ENCODE measurements at places on chromosomes 13 and 19.

GRCh38 chr19:56507446-56508289, at the start of gene ZNF471:
ZNF471 (plus strand) TSS chr19:56507855; CDS start chr19:56511572, 3,717 bp downstream.
- DNase-seq: peak; percentile 97

DNA sequence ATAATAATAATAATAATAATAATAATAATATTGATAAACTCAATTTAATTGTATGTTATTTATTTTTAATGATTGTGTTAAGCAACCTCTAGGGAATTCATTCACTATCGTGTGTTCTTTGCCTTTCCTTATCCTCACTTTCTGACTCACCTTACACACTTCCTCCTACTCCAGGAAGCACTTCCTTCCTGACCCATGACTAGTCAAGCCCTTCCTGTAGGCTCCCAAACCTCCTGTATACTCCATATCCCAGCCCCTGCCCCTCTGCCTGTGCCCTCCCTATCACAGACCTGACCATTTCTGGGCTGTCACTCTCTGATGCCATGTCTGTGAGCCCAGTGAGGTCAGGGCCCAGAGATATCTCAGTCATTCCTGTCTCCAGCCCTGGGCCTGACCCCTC, 7.6 kb downstream of the LGALS4 start:
- no peak for DNase-seq

DNA sequence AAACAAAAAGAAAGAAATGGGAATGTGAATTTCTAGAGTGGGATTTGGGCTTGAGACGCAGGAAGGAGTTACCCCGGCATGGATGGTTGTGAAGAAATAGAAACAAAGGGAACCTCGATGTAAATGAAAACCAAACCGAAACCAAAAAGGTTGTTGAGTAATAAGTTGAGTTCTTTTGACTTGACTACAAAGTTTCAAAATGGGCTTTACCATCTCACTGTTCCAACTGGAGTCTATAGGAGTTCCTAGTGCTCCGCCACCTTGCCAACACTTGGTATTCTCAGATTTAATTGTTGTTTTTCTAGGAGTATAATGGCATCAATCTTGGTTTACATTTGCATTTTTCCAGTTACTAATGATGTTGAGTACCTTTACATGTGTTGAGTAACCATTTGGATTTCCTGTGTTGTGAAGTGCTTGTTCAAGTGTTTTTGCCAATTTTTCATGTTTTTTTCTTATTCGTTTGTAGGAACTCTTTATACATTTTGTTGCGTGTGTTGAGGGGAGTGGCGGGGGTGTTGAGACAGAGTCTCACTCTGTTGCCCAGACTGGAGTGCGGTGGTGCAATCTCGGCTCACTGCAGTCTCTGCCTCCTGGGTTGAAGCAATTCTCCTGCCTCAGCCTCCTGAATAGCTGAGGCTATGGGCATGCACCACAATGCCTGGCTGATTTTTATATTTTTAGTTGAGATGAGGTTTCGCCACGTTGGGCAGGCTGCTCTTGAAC, 9.2 kb downstream of the UBE2S start:
- DNase-seq: no peak

DNA sequence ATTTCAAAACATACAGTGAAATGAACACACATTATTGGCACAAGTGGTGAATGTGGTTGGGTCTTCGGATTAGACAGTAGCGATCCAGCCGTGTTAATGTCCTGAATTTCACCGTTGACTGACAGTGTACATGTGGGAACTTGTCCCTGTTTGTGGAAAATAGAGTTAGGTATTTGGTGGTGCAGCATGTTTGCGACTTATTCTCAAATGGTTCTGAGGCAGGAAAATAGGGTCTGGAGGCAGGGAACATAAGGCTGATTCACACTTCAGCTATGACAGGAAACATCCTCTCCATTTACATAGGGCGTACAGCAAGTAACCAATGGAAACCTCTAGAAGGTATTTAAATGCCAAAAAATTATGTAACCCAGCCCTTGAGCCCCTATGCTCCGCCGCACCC, 4.2 kb downstream of the LGALS7B start:
- DNase-seq: peak; percentile 74

DNA sequence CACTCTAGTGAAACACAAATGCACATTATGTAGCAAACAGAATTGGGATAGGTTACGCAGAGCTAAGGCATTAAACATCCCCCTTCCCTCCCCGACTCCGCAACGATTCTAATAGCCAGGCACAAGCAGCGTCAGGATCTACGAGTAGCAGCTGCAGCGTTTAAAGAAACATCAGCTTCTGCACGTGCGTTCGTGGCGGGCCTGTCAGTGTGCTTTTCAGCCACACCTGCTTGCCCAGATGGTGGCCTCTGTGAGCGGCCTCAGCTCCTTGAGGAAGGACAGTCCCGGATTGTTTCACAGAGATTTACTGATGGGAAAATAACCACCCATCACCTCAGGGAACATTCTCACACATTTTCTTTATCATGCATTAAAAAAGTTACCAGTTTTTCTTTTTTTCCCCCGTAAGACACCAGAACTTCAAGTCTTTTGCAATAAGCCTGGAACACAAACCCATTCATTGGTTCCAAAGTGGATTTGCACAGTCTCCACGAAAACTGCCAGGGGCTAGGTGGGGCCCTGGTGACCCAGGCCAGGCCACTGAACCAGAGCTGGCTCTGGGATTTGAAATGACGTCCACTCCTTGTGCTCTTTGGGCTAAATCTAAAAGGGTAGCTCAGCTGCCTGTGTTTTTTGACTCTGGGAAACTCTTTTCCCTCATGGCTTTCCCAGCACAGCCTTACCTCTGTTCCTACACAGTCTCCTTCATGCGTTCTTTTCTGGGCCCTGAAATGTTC, 325.5 kb downstream of the KCNRG start:
- no peak for DNase-seq

- DNase-seq: no peak
Measured at GRCh38 chr19:35256566-35256965, 7.8 kb downstream of the LSR start.

DNA sequence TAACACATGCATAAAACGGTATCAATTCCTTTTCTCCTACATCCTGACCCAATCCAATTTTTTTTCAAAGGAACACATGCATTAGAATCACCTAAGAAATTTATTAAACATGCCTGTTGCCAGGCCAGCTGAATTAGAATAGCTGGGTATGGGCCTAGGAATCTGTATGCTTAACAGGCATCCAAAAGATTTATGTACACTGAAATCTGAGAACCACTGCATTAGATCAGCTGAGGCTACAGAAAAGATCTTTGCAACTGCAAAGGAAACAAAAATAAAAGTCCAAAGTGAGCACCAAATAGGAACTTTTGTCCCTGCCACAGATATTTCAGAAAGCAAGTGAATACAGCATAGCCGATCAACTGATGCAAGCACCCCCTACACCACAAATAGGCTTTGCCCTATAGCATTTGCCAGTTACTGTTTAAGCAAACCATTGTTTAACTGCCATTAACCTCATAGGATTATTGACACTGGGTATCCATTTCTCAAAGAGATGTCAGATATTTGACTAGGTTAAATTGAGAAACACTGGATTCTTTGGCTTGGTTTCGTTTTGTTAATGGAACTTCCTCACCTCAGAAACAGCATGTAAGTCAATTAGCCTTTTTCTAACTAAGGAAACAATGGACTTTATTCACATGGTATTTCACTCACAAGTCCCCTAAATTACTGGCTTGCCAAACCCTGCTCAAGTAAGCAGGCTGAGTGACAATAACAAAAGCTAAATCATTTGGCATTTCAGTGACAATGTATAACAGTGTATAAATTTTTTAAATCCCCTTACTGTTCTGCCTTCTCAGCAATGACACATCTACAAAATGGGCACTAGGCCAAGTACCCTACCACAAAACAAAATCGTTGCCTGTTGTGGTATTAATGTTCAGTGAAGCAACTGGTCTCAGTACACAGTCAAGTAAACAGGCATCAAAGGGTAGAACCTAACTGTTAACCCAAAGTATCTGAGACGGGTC, 67.8 kb downstream of the SUCLA2 start:
- DNase-seq: peak; percentile 25

DNA sequence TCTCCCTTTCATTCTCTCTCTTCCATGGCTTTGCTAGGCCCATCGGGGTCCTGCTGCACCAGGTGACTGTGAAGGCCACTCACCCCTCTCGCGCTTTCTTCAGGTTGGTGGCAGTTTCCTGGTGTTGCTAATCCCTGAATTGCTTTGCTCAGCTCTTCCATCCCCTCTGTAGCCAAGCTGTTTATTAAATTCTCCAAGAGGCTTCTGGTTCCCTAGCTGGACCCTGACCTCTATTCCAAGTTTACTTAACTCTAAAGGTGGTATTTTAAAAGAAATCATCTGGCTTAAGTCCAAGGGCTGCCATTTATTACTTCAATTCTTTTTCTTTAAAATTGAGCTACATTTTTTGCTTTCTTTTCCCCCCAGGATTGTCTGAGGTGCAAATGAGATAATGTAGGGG, 32.7 kb upstream of the MICU2 start:
- DNase-seq: no peak

DNA sequence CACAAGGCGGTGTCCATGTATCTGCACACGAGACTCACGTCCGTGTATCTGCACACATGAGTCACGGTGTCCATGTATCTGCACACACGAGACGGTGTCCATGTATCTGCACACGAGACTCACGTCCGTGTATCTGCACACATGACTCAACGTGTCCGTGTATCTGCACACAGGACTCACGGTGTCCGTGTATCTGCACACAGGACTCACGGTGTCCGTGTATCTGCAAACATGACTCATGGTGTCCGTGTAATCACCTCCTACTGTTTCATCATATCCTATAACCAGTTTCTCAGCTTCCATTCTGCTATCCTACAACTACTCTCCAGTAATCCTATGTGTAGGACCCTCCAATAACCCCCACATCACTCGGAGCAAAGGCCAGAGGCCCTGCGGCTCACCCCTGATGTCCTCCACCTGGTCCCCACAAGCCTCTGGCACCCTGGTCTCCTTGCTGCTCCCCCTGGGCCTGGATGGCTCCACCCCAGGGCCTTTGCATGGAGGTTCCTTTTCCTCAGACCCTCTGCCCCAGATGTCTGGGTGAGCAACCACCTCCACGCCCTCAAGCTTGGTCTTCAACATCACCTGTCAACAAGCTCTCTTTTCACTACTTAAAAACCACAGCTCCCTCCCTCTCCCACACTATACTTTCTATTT, 2.5 kb upstream of the TMEM255B start:
- no peak for DNase-seq

DNA sequence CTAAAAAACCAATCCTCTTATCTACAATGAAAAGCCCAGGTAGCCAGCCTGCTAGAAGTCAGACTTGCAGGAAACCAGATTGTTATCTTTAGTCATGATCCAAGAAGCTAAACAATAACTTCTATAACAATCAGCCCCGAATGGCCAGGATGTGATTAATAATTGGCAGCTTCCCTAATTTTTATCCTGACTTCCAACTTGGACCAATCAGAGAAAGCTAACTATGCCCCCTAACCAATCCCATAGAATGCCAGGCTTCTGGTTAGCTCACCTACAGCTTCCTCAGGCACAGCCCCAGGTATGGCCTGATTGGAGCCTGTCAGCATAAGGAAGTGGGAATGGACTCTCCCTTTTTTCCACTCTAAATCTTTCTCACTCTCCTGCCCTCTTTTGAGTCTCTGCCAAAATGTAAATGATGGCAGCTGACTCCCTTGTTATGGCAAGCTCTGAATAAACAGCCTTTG, 394.9 kb downstream of the DLEU7 start:
- DNase-seq: peak; percentile 60

GRCh38 chr19:11010041-11010440, 49.2 kb downstream of the SMARCA4 start:
- DNase-seq: no peak

DNA sequence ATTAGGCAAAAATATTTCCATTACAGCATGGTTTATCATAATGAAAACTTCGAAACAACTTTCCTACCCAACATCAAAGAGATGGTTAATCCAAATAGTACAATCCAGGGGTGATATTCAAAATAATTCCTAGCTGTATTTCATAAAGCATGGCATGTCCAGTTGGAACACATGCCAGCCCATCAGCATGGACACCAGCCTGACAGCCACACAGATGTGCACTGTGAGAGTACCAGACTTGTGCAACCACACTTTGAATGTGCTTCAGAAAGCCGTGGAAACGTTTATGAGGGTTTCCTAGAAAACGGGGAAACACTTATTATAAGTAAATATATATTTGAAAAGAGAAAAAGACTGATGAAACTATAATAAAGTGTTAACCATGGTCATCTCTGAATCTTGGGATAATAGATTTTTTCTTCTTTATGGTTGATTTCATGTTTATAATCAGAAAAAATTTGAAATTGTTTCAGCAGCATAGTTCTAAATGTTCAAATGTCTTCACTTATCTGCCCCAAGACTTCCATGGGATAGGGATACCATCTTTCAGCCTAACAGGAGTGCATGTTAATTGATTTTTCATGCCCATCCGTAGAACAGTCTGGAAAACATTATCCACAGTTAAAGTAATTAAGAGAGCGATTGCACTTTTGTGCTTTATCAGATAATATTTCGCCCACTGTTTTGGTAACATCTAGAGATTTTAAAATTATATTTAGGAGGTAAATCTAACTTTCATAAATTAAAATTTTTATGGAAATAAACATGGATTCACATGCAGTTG, 242.6 kb upstream of the IRS2 start:
- DNase-seq: no peak

GRCh38 chr13:20126541-20127261, 34.2 kb downstream of the GJA3 start:
- DNase-seq: no peak

GRCh38 chr13:63287926-63288325, 1872.3 kb upstream of the PCDH20 start:
- DNase-seq: no peak

Measured in mammary epithelial cell (primary cell).